AML-193 (cell line): ENCODE measurements at places on chromosomes 16 and 17.

GRCh38 chr17:61849674-61850073, 13.7 kb downstream of the BRIP1 start:
- no peak for DNase-seq

GRCh38 chr17:6096201-6097004, 26.2 kb downstream of the WSCD1 start:
- no peak for DNase-seq

DNA sequence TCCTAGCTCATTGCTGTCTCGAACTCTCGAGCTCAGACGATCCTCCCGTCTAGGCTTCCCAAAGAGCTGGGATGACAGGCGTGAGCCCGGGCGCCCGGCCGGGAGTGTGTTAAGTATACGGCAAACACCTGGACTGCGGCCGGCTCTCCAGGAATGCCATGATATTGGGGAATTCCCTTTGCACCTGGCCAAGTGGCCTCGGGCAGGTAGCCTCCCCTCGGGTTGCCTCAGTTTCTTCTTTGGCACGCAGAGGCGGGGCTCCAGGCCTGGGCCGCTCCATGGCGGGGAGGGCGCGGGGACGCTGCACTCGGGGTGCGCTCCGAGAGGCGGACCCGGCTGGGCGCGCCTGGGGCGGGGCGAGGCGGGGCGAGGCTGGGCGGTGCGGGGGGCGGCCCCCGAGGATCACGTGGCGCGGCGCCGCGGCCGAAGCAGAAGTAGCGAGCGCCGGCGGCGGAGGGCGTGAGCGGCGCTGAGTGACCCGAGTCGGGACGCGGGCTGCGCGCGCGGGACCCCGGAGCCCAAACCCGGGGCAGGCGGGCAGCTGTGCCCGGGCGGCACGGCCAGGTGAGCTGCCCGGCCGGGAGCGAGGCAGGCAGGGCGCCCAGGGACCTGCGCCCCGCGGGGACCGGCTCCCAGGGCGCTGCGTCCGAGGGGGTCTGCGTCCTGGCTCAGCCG, at the start of gene PLCG2:
Gene PLCG2, plus strand, starts transcription at position 431 of the 675 bp plus-strand sequence. CDS start 6,699 bp downstream, outside the sequence.
- DNase-seq: peak; percentile 62

- DNase-seq: no peak
Measured at GRCh38 chr17:80449930-80450576, 26.4 kb downstream of the NPTX1 start.

GRCh38 chr17:37399265-37399803, 7.3 kb downstream of the ACACA start:
- DNase-seq: no peak

DNA sequence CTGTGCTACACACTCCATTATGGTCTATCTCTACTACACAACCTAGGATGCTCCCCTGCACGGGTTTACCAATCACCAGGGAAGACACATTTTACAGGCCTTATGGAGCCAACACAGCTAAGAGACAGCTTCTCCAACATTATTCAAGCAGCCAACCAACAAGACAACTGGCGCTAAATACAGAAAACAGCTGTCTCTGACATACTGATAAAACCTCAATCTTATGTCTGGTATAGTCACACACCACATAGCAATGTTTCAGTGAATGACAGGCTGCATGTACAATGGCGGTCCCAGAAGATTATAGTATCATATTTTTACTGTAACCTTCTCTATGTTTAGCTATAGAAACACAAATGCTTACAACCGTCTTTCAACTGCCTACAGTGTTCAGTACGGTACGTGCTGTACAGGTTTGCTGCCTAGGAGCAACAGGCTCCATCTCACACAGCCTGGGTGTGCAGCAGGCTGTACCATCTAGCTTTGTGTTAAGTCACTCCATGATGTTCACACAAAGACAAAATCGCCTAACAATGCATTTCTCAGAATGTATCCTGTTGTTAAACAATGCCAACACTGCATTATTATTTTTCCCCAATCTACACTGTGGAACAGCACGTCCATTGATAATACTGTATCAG, 10.9 kb downstream of the USP22 start:
- DNase-seq: no peak

DNA sequence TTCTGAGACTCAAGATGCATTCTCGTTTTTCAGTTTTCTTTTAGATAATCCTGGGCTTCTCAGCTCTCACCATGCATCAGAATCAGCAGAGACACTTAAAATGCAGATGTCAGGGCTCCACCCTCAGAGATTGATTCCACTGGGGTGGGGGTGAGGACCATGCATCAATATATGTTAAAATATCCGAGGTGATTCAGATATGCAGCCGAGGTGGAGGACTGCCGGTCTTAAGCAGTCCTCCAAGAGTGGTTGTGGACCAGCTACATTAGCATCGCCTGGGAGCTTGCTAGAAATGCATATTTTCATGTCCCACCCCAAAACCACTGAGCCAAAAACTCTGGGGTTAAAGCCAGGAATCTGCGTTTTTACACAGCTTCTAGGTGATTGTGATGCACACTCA, 501.3 kb downstream of the CDH13 start:
- DNase-seq: no peak

GRCh38 chr16:27228045-27228444, 24.7 kb downstream of the KDM8 start:
- no peak for DNase-seq

- DNase-seq: peak; percentile 80
Measured at GRCh38 chr17:57243171-57243622, 13.1 kb upstream of the MSI2 start.

- DNase-seq: no peak
Measured at GRCh38 chr16:86406056-86406455, 104.3 kb upstream of the FOXF1 start.

GRCh38 chr16:17382949-17383863, 87.6 kb downstream of the XYLT1 start:
- no peak for DNase-seq

DNA sequence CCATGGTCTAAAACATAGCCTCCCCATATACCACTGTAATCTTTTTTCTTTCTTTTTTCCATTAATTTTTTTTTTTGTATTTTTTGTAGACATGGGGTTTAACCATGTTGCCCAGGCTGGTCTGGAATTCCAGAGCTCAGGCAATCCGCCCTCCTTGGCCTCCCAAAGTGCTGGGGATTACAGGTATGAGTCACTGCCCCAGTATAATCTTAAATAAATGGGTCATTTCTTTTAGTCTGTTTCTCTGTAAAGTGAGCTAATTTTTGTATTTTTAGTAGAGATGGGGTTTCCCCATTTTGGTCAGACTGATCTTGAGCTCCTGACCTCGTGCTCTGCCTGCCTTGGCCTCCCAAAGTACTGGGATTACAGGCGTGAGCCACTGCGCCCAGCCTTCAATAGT, 5.7 kb upstream of the NME1 start:
- no peak for DNase-seq

DNA sequence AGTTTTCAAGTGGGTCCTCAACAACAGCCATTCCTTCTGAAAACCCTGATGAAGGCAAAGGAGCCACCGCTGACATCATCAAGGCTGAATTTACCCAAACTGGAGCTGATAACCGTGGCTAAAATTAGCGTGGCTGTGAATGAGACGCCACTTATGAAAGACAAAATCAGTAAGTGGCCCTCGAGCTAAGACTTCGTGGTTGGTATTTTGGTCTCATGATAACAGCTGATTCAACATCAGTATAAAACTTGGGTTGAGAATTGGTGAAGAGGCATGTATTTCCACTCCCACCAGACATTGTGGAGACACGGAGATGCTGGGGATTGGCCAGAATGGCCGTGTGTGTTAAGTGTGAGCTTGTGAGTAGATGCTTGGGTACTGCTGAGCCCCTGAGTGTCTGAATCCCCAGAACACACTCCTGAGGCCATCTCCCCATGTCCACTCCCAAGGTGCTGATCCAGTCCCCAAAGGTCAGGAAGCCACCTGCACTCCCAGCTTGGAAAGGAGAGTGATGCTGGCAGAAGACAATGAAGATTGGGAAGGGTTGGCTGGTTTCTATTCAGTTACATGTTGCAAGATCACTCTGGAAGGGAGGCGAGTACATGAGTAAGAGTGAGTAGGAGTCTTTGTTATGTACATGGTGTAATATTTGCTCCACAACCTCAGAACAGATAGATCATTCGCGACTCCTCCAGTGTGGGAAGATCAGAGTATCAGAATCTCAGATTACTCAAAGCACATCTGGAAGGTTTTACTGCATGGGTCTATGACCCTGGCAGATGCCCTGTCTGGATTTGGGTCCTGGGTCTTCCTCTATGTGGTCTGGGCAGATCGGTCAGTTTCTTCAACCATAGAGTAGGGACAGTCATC, 207.7 kb downstream of the HS3ST3A1 start:
- DNase-seq: no peak

DNA sequence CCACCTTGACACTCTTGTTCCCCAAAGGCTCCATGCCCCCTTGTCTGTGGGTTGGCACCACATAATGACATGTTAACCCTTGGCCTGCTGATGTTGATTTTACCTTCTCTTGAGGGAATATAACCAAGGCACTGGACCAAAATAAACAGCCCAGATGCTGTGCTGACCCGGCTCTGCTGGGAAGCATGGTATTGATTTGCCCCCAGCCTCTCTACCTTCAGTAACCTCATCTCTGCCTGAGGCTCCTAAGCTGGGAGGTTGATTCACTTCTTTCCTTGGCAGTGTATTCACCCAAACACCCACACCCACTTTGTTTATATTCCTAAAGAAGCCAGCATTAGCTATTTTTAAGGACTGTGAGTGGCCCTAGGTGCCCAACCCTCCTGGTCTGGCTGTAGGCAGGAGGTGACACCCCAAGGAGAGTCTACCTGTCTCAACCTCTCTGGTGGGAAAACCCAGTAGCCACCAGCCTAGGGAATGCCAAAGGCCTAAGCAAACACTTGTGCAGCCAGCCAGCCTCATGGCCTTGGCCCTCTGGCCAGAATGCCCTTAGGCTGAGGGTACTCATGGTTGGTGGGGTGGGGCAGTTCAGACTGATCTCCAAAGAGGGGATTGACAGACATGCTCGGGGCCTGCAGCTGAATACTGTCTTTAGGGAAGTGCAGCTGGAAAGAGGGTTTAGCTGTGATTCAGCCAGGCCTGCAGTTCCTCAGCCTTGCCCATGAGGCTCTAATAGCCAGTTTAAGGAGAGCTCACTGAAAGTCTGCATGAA, 42.7 kb downstream of the GNAO1 start:
- no peak for DNase-seq

DNA sequence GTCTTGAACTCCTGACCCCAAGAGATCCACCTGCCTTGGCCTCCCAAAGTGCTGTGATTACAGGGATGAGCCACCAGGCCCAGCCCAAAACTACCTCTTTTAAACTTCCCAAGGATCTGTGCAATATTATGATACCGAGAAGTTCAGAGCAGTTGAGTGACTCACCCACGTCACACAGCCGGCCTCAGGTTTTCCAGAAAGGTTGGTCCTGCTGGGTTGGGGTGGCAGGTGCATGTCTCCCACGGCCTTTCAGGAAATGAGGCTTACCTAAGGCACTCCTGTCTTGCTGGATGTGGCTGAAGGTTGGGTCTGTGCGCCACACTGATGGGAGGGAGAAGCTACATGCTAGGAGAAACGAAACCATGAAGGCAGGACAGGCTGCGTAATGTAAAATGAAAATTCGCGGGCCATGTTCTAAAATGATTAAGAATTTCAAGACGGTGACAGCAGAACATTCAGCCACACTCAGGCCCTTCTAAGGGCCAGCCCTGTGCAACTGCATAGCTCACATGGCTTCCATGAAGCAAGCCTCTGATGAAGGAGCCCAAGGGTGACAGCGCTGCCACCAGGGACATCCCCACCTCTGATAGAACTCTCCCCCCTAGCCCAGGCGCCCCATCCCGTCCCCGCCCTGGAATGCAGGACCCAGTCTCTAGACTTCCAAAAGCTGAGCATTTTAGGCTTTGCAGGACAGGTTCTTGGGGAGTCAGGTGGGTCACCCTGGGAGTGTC, 6.6 kb upstream of the GLIS2 start:
- no peak for DNase-seq

DNA sequence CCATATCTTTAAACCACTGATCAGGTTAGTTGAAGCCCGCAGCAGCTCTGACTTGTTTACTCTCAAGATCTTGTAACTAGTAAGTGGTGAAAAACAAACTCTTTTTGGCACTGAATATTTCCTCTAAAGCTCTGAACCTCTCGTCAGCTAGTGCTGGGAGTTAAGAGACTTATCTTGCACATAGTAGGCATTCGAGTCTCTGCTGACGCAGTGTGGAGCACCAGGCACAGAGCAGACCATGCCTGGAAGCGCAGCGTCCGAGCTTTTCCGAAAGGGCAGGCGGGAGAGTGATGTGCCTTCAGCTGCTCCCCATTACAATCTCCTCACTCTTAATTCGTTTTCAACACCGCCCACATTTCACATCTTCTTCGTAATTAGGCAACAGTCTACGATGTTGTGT, 63.0 kb downstream of the SMG6 start:
- no peak for DNase-seq

DNA sequence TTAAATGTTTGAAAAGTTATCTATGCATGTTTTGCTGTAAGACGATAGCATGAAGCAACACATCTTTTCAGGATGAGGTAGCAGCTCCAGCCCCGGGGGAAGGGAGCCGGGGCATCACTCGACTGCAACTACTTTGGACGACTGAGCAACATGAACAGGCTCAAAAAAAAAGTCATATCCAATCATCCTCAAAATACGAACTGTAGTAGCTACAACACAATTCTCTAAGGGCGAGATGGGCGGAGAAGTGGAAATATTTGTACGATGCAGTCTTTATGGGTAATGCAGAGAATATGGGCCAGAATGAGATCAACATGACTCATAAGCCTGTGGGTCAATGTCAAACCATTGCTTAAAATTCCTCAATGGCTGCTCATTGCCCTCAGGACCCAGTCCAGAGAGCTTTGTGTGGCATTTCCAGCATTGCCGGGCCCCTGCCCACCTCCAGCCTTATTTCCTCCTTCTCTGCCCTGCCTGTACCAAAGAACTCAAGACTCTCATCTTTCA, 17.7 kb upstream of the SMURF2 start:
- no peak for DNase-seq

DNA sequence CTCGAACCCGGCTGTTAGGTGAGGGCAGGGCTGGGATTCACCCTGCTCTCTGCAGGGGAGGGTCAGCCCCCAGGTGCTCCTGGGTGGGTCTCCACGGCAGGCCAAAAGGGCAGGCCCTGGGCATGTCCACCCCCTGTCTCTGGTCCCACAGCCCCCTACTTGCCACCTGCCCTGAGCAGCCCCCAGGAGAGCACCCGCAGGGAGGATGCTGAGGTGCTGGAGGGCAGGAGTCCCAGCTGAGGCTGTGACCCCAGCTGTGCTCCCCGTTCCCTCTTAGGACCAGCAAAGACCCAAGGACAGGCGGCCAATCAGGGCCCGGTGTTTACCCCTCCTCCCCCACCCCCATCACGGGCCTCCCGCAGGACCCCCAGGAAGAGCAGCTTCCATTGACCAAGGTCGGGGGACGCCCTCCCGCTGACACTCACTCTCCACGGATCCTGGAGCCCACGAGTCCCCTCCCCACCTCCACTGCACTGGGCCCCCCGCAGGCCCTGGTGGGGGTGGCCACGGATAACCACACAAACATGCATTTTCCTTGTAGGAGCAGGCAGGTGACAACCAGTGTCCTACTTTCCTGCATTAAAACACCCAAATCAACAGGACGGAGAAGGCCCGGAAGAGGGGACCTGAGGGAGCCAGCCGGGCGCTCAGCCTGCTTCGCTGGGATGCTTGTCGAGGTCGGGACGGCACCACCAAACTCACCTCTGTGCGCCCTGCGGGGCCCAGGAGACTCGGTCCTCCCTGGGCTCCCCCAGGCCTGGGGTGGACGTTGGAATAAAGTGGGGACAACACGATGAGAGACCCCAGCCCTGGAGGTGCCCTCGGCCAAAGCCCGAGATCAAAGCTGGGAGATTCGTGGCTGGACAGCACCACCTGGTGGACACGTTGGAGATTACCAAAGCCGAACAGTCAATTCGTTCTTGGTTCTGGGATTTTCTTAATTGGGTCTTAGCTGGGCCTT, 22.5 kb upstream of the ENPP7 start:
- peak; percentile 46 for DNase-seq

- no peak for DNase-seq
Measured at GRCh38 chr17:78844301-78845005, 3.8 kb upstream of the USP36 start.
